ENCODE measurements at places on chromosomes 16 and 17. TPM values are rescaled to one million over a fixed set of nuclear protein-coding genes. Genes with fewer than 3 reads are reported as not detected.

Gene BRCA1
- total RNA-seq = 1.1 TPM

Gene AKTIP
- 56.4 TPM for total RNA-seq

DNA sequence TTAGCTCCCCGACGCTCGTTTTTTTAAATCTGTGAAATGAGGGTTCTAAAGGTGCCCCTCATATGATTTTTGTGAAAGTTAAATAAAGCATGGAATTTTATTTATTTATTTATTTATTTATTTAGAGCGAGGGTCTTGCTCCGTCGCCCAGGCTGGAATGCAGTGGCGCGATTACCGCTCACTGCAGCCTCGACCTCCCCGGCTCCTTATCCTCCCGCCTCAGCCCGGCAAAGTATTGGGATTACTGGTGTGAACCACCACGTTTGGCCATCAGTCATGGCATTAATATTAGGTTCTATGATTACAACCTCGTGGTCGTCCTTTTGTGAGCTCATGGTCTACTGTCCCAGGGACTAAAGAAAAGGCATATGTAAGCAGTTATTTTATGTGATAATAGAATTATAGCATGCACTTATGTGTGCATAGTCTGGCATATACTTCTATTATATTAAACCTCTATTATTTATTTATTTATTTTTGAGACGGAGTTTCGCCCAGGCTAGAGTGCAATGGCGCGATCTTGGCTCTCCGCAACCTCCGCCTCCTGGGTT, 557 bp upstream of the LUC7L start:
- no peak for DNase-seq

Gene GPRC5C
- 0.33 TPM for total RNA-seq

Gene SLC47A1
- not detected for total RNA-seq

DNA sequence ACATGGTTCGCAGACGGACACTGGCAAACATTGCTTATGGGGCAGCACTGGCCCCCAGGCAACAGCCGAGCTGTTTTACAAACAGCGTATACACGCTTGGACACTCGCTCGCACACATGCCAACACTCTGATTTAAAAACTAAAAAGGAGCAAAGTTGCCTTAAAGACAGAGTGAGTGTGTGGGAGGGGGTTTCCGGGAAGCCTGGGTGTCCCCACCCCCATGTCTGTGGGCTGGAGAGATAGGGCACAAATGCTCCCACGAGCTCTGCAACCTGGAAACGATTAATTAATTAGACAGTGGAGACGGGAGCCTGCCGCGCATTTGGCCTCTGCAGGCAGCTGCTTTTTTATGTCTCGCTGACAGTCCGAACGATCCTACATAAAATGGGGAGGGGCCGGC, 107.9 kb upstream of the ZNF469 start:
- no peak for DNase-seq

Measured in CD8-positive, alpha-beta T cell (primary cell).